Left ventricle myocardium superior (tissue), 1 donor: ENCODE measurements at places on chromosomes 3 and 15.
A peak's percentile ranks its signal among the peaks of the same experiment; 100 is the strongest.

DNA sequence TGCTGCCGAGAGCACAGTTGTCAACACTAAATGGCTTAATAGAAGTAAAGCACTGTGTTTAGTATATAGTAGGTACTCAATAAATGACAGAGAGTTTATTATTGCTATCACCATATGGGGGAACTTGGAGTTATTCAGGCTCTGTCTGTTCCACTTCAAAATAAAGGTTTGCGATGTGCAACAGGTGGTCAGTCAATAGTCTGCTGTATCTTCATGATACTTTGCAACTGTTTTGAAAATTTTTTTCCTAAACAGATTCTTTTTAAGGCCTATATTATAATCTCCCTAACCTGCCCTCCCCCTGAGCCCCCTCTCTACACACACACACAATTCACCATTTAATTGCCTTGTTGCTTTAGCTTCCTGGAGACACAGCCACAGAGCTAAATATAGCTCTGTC, 164.7 kb upstream of the NR2F2 start:
- no peak for DNase-seq

GRCh38 chr15:83305704-83306291, 21.3 kb upstream of the BNC1 start:
- no peak for DNase-seq

DNA sequence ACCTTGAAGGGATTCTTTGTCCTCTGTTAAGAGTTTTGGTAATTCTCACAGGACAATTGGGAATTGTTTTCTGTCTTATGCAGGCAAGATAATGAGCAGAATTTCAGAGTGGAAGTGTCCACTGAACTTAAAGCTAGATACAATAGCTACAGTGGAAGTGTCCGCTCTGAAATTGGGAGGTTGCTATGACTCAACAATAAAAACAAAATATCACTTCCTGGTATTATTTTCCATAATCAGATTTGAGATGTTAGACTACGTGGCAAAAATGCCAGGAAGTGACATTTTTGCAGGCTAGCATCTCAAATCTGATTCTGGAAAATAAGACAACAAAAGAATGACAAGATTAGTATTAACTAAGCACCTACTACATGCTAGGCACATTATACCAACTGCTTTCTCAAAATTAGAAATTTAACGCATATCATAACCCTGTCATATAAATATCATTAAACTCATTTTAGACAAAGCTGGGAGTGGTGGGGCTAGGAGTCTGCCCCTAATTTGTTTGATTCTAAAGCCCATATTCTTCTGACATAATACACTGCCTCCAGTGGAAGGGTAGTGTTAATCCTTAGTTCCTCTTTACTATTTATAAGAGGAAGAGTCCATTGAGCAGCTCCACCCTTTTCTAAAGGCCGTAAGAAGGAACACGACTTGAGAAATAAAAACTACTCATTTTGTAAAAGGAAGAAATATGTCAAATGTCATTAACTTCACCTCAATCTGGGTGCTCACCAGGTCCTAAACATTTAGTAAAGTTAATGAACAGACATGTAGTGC, 266.9 kb upstream of the STT3B start:
- no peak for DNase-seq

DNA sequence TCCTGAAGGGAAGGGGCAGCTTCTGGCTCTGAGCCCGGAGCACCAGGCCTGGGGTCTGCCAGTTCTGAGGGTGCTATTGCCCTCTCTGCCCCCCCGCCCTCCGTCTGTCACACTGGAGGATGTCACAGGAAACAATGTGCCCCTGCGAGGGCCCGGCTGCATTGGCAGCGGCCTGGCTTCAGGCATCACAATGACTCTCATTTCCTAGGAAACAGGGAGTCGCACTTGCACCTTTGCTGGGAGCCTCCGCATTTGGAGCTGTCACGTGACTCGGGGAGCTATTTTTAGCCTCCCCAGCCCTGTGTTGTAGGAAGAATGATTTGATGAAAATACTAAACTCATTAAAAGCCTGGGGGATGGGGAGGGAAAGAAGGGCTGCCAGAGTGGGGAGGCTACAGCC, 518.9 kb downstream of the SHQ1 start:
- peak; percentile 53 for DNase-seq

DNA sequence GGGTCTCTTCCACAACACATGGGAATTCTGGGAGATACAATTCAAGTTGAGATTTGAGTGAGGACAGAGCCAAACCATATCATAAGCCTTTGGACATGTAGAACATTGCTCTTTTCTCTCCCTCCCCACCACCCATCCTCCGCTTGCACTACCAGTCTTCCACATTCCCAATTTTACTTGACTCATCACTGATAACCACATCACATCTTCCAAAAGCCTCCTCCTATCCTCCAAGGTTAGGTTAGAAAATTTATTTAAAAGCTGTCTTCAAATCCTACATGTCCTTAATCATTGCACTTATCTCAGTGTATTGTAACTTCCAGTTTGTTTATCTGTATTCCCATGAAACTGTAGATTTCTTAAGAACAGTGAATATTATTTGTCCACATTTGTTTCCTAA, 10.4 kb downstream of the ZBED2 start:
- DNase-seq = no peak

DNA sequence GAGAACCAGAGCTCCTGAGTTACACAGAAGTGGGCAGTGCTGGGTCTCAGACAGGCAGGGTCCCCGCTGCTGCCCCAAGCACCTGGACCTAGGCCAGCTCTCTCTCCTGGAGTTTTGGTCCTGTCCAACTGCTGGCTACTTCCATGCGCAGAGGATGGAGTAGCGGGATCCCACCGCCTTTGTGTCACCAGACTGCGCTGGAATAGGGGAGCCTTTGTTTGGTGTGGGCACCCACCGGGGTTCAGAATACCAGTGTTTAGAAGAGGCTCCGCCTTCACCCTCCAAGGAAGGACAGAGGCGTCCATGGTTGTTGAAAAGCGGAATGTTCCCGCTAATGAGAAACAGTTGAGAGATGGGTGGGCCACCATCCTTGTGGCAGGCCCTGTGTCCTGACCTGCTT, 154.4 kb downstream of the DNAJB8 start:
- no peak for DNase-seq

DNA sequence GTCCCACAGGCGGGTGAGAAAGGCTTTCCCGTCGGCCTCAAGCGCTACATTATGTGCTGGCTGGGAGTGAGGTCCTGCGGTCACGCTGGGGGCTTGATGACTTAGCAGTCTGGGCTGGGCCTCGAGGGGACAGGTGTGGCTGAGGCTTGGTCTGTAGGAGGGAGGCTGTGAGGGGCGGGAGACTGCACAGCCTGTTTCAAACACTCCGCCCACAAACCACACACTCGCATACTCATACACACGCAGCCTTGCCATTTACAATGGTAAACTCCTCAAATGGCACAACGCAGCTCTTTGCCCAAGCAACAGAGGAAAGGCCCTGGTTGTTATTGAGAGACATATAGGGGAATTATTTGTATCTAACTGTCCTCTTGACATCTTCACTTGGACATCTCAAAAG, 32.4 kb upstream of the RASGRF1 start:
- DNase-seq = no peak

- DNase-seq = no peak
Measured at GRCh38 chr15:49769225-49769624, 148.4 kb downstream of the DTWD1 start.

GRCh38 chr15:64825431-64826294, at the start of gene PIF1:
Gene PIF1 (minus strand): TSS chr15:64825647. CDS start chr15:64824335, 1,312 bp downstream.
- peak; percentile 83 for DNase-seq

GRCh38 chr3:123799544-123800361, 84.4 kb downstream of the MYLK start:
- DNase-seq = no peak

GRCh38 chr3:112925560-112925959, 49.3 kb downstream of the CD200R1 start:
- DNase-seq = no peak

DNA sequence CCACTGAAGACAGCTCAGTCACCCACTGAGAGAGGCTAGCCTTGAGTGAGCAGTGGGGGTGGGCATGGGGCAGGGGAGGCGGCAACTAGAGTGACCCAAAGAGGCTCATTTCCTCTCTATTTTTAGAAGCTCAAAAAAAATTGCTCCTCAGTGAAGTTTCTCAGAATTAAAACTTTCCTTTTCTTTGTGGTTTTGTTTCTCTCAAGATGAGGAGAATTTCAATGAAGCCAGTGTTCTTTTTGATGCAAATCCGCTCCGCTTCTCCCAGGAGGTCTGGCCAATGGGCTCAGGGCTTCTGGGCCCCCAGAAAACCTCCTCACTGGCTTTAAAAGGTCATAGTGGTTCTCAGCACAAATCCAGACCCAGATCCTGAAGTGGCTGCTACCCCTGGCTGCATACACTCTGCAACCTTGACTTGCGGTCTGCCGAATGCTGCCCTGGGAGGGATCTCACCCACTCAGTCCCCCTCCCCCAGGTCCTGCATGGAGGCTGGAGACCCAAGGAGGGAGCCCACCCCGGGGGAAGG, at the start of gene ACSBG1:
Gene ACSBG1 (minus strand): TSS at position 51 of the 526 bp plus-strand sequence. CDS start 64 bp downstream, outside the sequence.
- DNase-seq = no peak

DNA sequence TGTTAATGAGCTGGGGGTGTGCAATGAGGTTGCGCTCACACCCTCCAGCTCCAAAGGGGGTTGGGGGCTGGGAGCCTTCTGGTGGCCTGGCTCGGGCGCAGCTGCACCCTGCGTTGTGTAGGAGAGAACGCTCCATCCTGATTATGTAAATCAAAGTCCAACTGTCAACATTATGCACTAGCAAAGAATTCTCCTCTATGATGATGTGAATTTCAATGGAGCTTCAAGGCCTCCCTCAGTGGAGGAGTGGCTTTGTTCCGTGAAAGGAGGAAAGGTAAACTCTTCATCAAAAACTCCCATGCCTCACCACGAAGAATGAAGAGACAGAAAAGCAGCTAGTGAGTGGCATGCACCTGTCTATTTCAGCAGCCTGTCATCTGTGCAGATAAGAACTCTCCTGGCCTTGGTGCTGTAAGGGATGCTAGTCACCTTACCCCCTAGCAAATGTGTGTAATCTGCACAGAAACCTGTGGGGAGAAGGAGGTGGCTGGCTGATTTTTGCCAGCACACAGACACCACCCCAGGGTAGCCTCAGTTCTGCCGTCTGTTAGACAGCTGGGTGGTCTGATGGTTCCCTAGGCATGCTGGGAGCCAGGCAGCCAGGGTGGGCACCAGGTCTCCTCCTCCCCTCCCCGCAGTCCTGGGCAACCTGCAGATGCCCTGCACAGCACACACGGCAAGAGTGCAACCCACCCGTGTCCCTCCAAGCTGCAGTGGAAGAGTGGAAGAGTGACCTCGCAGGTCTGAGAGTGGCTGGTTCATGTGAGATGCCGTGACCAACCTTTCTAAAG, 47.0 kb upstream of the TRPM1 start:
- DNase-seq = no peak

- no peak for DNase-seq
Measured at GRCh38 chr3:143215059-143215458, 95.5 kb downstream of the CHST2 start.

- no peak for DNase-seq
Measured at GRCh38 chr15:91886878-91887277, 33.4 kb downstream of the SLCO3A1 start.

GRCh38 chr15:90300988-90301706, 35.7 kb downstream of the NGRN start:
- peak; percentile 73 for DNase-seq

DNA sequence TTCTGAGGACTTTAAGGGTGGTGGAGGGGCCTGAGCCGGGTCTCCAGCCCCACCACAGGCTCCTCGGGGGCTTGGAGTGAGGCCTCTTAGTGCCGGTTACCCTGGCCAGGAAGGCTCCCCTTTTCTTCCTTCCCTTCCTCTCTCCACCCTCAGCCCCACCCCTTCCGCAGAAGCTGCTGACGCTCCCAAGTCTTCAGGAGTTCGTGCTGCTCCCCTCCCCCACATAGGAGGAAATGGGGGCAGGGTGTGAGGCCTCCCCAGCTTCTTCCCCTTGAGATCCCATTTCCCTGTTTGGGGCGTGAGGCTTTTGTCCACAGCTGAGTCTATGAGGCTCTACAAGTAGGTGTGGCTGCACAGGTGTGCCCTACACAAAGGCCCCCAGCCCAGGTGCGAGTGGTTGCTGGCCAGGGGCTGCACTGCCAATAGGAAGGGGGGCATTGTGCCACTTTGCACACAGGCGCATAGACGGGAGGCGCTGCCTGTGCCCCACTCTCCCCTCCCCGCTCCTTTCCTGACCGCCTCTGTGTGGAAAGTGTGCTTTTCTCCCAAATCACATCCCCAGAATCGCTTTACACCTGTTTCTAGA, 915 bp upstream of the CALML4 start:
- peak; percentile 69 for DNase-seq

GRCh38 chr3:24929521-24929920, 434.9 kb upstream of the THRB start:
- no peak for DNase-seq

- no peak for DNase-seq
Measured at GRCh38 chr3:134516905-134517304, 31.0 kb downstream of the CEP63 start.

- DNase-seq = no peak
Measured at GRCh38 chr15:56496635-56497034, 31.7 kb upstream of the MNS1 start.

- DNase-seq = no peak
Measured at GRCh38 chr3:116129187-116129946, 315.9 kb downstream of the LSAMP start.

GRCh38 chr15:34188711-34189110, 21.2 kb downstream of the KATNBL1 start:
- DNase-seq = no peak

- no peak for DNase-seq
Measured at GRCh38 chr3:55226696-55227095, 260.4 kb downstream of the WNT5A start.

DNA sequence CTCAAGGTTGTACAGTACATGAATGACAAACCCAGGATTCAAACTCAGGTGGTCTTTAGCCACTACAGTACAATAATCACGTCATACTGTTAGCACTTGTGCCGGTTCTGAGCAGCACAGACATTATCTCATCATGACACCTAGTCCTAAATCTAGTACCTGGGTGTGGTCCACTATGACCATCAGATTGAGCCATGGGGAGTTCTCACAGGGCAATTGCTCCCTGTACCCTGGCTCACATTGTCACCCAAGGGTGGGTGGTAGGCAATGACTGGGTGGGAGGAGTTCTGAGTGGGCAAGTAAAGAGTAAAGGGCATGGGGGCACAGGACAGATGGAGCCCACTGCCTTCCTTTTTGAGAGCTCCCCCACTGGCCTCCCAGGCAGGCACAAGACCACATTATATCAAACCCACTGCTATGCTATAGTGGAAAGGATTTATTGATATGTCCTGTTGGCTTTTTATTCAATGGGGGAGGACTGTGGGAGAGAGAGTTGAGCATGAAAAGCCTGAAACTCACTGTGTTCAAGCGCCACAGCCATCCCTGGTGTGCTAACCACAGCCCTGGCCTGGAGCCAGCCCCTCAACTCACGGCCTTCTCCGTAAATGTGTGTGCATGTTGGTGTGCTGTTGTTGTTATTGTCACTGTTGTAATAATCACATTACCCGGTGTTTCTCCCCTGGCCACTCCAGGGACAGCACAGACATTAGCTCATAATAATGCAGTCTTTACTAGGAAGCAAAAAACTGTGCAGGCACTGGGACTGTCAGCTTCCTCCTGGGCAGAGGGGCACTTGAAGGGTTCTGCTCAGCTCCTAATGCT, 27.3 kb downstream of the ADCY5 start:
- peak; percentile 76 for DNase-seq

DNA sequence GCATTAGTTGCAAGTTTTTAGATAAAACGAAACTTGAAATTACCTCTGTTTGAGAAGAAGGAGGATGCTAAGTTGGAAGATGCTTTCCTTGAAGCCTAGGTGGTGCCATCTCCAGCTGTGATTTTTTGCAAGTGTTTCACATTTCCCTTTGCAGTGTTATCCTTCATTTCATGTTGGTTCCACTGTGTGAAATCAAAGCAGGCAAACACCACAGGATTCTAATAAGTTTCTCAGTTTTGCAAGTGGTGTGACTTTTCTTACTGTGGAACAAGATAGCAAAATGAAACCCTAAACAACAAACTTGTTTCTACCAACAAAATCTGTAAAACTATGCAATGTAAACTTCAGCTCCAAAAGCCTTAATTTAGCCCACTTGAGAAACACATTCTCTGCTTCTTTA, 260.9 kb downstream of the OXSM start:
- no peak for DNase-seq
